Lung microvascular endothelial cell (primary cell): ENCODE measurements at places on chromosomes 3 and 15.
A peak's percentile ranks its signal among the peaks of the same experiment; 100 is the strongest.

- no peak for DNase-seq
These were observed 1.3 kb upstream of the ATP2B2 start for GRCh38 chr3:10506696-10507095.

- DNase-seq: no peak
These were observed 75.6 kb upstream of the SNTN start for GRCh38 chr3:63576846-63577245.

DNA sequence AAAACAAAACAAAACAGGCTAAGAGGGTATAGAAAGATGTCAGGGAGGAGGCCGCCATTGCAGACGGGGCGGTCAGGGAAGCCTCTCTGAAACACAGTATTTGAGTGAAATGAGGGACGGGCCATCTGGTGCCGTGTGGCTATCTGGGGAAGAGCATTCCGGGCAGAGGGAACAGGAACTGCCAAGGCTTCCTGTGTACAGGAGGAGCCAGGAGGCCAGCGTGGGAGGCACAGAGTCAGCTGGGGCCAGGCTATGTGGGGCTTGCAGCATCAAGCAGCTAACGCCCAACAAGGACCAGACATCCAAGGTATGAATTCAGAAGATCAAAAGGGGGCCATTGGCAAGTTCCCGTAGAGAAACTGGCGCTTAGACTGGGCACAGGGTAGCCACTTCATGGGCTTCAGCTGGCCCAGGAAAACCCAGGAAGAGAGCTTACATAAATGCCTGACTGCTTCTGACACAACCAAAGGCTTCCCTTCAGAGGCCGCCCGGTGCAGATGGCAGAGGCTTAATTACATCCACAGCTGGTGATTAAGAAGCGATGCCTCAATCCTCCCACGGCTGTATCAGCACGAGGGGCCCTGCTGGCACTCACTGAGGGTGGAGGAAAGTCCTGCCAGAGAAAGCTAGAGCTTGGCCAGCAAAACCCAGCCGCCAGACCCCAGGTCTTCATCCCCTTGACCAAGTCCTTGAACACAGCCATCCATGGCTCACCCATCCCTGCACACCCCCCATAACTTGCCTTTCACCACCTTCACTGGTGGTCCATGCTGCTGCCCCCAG, 144.9 kb downstream of the MEGF11 start:
- no peak for DNase-seq

- no peak for DNase-seq
These were observed 87.1 kb downstream of the ARNT2 start for GRCh38 chr15:80491163-80491847.

DNA sequence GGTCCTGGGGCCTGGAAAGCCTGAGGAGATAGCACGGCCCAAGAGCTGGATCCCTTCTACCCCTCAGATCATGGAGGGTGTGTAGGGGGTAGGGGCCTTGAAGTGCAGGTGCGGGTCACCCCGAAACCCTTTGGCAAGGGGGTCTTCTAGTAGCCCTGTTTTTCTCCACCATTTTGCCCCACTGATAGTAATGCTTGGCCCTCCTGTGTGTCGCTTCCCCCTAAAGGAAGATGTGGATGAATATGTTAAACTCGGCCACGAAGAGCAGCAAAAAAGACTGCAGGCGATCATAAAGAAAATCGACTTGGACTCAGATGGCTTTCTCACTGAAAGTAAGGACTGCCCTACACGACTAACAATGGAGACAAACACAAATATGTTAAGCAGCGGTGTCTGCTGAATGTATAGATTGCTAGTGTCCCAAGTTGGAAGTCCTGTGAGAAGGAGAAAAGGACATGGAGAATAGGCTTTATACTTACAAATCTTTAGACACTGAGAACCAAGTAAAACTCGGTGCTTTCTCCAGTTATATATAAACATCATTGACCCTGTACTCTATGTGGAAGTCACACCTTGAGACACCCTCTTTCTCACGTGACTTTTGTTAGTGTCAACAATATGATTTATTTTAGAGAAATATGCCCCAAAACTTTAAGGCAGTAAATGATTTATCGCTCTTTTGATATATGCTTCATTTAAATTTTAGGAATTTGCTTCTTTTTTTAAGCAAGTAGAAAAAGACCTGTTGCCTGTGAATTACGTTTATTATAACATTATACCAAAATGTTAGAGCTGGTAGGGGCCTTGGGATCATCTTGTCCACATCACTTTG, 802 bp downstream of the RCN2 start:
- no peak for DNase-seq

DNA sequence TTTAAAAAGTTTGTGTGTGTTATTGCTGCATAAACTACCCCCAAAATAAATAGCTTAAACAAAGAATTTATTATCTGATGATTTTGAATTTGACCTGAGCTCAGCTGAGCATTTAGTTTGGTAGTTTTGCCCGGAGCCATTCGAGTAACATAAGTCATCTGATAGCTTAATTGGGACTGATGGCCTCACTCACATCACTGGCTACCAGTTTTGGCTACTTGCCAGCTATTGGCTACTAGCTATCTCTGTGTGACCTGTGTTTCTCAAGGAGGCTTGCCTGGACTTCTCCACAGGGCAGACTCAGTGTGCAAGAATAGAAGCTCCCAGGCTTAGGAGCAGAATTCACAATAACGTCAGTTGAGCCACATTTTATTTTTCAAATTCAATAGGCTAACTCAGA, 9.0 kb downstream of the CNTN3 start:
- no peak for DNase-seq

GRCh38 chr3:81911221-81911620, 149.8 kb upstream of the GBE1 start:
- DNase-seq: no peak

DNA sequence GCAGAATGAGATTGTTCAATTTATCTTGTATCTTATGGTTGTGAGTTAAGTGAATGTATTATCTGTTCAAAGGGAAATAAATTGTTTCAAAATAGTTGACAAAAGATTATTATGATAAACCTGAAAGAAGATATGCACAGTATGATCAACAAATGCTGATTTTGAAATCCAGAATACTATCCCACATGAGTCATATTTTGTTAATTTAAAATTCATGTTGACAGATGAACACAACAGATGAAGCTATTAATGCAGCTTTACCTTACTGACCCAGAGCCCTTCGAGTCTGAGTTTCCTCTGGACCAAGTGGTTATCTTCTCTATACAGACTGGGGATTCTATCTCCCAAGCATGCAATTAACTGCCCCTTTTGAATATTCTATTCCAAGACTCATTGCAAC, 482.8 kb downstream of the FGF12 start:
- DNase-seq: no peak

- DNase-seq: no peak
These were observed 10.9 kb downstream of the ACSBG1 start for GRCh38 chr15:78223396-78224022.

GRCh38 chr3:62587169-62587568, 213.8 kb upstream of the FEZF2 start:
- DNase-seq: no peak

GRCh38 chr3:147361454-147362420, 44.6 kb downstream of the ZIC4 start:
- DNase-seq: peak; percentile 23

DNA sequence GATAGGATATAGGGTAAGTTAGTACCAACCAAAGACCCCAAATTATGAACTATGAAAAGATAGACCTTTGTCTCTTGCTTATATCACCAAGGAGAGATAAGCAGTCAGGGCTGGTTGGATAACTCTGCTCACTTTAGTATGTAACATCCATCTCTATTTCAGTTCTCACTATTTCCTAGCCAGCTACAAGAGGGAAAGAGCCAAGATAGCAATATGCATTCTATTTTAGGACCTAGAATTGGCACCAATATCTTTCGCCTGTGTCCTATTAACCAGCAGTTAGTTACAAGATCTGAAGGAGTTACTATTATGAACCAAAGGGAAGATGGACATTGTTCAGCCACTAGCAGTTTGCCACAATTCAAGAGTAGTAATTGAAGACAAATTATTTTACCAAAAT, 457.5 kb downstream of the NSUN3 start:
- no peak for DNase-seq

DNA sequence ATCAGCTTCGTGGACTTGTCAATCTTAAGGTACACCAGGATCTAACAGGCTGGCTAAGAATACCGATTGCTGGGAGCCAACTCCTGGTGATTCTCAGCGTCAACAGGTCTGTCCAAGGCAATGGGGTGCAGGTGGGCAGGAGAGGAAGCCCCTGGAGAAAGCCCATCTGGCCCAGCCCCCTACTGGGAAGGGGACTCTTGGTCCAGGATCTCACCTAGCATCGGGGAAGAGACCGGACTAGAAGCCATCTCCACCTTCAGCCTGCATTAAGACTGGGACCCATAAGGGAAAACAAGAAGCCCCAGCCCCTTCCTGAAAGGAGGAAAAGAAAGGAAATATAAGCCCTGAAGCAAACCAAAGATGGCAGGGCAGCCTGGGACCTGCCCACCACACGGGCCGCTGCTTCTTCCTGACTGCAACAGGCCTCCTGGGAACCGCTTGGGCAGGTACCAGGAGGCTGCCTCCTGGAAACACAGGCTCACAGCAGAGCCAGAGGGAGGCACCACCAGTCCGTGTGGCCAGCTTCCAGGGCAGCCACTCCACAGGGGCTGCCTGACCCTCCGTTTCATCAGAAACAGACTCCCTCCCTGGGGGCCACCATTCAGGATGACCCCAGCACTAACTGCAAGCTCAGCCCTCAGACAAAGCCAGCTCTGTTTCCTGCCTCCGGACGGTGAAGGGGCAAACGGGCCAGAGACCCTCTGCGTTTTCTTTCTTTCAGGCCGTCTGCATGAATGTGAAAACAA, 100.2 kb downstream of the LRIG1 start:
- DNase-seq: peak; percentile 52

- no peak for DNase-seq
These were observed 104.2 kb upstream of the PRR23E start for GRCh38 chr3:127088511-127089351.

DNA sequence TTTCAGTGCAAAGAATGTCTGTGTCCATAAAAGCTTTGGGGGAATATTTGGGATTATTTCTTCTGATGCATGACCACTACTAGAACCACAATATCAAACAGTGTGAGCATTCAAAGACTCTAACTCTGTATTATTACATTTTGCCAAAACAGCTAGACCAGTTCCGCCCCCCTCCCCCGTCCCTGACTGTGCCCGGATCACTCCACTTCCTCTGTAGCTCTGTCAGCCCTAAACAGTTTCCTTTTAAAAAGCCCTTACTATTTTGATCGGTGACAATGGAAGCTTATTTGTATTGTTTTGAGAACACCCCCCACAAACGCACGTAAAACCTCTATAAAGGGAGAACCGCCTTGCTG, 36.6 kb upstream of the EPHB3 start:
- peak; percentile 72 for DNase-seq

- peak; percentile 47 for DNase-seq
These were observed 829 bp downstream of the RNF7 start for GRCh38 chr3:141738891-141739363.

DNA sequence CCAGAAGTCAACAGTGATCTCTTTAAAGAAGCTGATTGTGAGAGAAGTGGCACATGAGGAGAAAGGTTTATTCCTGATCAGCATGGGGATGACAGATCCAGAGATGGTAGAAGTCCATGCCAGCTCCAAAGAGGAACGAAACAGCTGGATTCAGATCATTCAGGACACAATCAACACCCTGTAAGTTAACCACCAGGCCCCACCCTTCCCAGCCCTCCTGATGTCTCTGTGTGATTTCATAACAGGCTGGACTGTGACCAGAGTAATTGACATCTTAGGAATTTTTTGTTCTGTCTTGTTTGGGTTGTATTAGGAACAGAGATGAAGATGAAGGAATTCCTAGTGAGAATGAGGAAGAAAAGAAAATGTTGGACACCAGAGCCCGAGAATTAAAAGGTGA, 67.7 kb downstream of the KLHL25 start:
- DNase-seq: no peak

DNA sequence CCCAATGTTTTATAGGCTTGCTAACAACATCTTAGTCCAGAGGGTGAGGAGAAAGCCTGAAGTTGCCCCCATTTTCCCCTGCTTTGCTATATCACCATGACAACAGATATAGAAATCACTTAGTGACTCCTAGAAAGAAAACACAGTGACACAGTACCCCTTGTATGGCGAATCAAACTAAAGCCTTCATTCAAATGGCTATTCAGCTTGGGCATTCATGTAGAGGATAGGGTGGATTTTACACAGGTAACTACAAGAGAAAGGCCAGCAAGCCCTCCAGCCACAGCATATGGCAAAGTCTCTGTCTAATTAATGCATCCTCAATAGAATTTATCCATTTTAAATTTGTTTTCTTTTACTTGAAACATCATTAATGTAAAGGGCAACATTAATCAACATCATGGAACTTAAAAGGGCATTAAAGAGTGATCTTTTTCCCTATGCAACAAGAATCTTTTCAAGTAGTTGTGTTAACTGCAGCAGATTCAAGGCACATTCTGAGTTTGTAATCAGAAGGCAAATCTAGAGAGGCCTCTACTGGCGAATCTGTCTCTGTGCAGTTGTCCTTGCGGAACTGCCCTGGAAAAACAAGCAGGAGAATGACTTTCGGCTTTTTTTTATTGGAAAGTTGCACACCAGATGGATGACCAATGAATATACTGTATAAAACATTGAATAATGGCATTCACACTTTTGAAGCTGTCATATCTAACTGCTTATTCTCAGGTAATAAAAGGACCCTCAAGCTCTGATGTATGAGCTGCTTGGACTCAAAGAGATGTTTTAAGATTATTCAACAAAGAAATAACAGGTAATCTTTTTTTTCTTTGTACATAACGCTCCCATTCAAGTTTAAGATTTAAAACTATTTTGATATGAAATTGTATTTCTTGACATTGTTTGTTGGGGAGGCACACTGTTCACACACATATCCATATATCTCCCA, 621.7 kb upstream of the AGTR1 start:
- peak; percentile 81 for DNase-seq

DNA sequence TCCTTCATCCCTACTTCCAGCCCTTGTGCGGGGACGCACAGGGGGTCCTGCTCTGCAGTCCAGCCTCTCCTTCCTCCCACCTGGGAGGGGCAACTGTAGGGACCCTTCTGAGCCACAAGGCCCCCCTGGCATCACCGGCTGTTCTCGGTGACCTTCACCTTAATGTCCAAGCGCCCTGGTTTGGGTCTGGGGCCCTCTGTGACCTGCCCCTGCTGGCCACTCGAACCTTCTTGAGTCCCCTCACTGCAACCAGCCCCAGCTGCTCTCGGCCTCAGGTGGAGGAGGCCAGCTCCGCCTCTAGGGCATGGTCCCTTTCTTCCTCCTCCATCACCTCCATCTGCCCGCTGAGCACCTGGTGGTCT, 57.9 kb downstream of the RGMA start:
- DNase-seq: no peak

DNA sequence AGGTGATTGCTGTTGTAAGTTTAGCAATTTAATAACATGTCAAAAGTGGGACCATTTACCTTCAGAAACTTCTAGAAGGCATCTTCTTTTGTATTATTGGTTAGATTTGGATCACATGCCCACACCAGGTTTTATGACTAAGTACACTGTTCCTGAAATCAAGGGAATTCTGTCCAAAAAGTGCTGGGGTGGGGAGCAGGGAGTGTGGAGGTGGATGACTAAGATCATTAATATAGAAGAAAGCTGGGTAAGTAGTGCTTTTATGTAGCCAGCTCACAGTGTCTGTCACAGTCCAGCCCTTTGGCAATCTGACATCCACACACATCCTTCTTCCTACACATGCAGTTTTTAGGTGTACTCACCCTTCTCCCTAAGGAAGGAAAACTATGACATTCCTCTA, 120.0 kb downstream of the TMCO5A start:
- no peak for DNase-seq
